ENCODE measurements at places on chromosomes 1 and 21. TPM values are rescaled to one million over a fixed set of nuclear protein-coding genes. Genes with fewer than 3 reads are reported as not detected.

The DIO1 gene
- polyA plus RNA-seq = 0.44 TPM

The DNALI1 gene
- 2.0 TPM for polyA plus RNA-seq

DNA sequence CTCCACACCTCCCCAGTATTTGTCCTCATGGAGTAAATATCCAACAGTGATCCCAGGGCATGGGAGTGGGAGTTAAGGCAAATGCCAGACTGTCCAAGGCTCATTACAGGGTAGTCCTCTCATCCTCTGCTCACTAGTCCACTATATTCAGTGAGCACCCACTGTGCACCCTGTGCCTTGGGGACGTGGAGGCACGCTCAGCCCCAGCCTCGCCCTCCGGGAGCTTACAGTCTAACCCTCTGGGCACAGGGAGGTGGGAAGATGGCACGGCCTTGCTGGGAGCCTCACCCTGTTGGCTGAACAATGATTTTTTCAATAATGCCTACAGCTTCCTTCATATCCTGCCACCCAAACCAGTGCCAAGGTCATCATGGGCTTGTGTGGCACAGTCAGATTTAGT, 2.8 kb downstream of the HES2 start:
- DNase-seq = no peak

- no peak for DNase-seq
Observed at GRCh38 chr1:231684356-231685244, 58.0 kb downstream of the DISC1 start.

DNA sequence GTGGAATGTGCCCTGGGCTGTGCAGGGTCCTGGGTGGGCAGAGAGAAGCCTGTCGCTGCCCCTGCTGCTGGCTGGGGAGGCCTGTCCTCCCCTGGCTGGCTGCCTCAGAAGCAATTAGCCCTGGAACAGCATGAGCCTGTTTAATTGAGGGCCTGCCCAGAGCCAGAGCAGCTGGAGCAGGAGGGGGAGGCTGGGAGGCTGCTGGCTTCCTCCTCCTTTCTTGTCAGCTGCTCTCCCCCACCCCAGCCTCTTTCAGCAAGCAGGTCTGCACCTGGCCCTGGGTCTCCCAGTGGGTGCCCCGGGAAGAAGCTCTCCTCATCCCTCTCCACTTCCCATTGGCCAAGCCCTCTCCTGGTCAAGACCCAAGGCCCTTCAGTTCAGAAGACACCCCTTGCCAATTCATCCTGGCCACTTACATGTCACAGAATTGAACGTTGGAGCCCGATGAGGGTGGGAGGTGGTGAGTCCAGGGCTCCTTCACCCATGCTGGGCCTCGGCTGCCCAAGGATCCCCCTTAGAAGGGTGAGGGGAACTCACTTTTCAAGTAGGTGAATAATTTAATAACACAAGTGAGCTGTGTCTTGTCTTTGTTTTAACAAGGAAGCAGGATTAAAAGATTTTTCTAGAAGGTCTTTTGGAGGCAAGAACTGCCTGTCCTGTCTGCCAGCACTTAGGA, 13.2 kb downstream of the AMPD2 start:
- no peak for DNase-seq
